ENCODE measurements at places on chromosomes 3 and 15. TPM values are rescaled to one million over a fixed set of nuclear protein-coding genes. Genes with fewer than 3 reads are reported as not detected.

GRCh38 chr3:11364181-11364580 lies 92.0 kb downstream of the ATG7 start:
- DNase-seq: no peak

The CHL1 gene
- total RNA-seq: 2.0 TPM

- DNase-seq: no peak
Observed at GRCh38 chr3:116824208-116824607, 114.6 kb downstream of the TUSC7 start.

DNA sequence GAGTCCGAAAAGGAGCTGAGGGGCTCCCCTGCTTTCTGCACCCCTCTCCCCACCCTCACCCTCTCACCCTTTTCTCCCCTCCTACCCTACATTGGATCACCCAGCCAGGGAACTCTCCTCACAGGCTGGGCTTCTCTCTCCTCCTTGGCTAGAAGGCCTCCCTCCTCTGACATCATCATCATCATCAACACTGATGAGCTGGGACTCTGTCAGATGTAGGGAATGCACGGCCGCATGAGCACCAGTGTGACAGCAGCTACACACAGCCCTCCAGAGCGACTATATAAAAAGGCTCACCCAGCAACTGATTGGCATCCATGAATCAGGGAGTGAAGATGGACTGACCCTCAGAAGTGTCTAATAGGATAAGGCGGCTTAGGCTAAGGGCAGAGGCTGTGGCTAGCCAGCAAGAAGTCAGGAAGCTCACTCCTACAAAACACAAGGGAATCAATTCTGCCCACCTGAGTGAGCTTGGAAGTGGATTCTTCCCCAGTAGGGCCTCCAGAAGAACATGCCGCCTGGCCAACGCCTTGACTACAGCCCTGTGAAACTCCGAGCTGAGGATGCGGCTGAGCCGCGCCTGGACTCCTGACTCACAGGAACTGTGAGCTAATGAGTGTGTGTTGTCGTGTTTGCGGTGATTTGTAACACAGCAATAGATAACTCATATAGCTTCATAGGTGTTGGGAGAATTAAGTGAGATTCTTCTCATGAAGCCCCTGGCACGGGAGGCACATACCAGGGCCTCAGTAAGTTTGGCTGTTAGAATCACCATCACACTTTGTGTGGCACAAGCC lies 147.6 kb downstream of the FAM43A start:
- no peak for DNase-seq

The TRIM59 gene
- 61.7 TPM for total RNA-seq

GRCh38 chr15:36903922-36904556 lies 196.3 kb downstream of the MEIS2 start:
- peak; percentile 44 for DNase-seq

The EXD1 gene
- not detected for total RNA-seq

The USF3 gene
- total RNA-seq: 0.44 TPM

The SAMD7 gene
- total RNA-seq: not detected

The ACKR2 gene
- 0.74 TPM for total RNA-seq

The DUOXA2 gene
- not detected for total RNA-seq

GRCh38 chr3:66488492-66488891 lies 12.3 kb downstream of the LRIG1 start:
- no peak for DNase-seq

- peak; percentile 90 for DNase-seq
Observed at GRCh38 chr3:159854500-159855124, 134.0 kb upstream of the IL12A start.

GRCh38 chr3:127524296-127524896 lies 66.1 kb downstream of the TPRA1 start:
- no peak for DNase-seq

The AMT gene
- not detected for total RNA-seq

The TP63 gene
- total RNA-seq: not detected

DNA sequence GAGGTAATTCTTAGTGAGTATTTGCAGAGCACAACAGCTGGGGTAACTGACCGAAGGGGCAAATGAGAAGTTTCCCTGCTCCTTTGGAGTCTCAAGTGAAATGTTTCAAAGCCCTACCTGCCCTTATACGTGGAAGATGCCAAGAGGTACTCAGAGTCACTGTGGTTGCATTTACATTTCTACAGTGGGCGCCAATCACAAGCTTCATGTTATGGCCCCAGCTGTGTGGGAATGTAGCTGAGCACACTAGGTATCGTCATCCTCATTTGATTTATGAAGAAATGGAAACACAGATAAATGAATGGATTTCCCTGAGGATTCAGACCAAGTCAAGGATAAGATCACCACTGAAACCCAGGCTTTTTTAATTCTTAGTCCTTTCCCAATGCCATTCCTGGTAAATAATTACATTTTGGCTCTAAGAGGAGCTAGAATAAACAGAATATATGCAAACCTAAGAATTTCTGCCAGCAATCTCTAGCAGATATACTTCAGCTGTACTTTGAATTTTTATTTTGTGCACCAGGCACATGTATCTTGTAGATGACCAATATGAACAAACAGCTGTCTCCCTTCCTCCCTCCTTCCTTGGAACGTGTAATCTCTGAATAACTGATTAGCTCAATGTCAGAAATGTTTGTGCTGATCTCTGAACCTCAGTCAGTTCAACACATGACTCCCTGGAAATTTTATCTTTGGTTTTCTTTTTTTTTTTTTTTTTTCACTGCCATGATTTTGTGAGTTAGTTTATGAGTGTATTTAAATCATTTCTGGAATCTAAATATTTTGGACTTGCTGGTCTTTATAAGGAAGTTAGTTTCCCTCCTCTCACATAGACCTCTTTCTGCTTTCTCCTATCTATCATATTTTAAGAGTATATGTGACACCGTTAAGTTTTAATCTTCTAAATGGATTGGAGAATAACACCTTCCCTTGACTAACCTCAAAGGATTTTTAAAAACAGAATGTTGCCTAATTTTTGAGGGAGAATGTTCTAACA lies 69.2 kb downstream of the MAP2K5 start:
- DNase-seq: no peak

DNA sequence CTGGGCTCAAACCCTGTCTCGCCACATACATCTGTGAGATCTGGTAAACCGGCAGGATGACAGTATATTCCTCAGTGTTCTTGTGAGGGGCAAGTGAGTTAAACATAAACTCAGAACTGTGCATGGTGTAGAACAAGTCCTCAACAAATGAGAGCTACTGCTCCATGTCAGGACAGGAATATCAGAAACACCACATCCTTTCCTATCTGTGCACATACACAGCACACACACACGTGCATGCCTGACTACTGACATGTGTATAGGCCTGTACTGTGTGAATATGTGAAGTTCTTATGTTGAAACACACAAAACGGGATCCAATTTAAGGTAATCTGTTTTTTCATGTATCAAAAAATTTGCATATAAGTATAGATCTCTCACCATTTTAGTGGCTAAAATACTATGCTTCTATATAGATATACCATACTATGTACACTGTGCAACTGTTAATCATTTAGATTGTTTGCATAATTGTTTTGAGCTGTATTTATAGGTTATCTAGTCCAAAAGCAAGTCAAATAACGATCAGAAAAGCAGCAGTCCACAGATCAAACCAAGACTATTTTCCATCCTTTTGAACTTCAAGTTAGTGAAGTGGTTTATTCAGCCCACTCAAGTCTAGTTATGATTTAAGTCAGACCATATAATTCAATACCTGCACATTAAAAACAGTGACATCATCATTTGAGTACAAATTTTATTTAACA lies 44.8 kb downstream of the CCR4 start:
- DNase-seq: no peak

GRCh38 chr15:63971427-63971805 lies 74.9 kb downstream of the DAPK2 start:
- DNase-seq: no peak

The TM4SF4 gene
- 10.9 TPM for total RNA-seq

The SLCO2A1 gene
- not detected for total RNA-seq

GRCh38 chr15:89333011-89333860 lies 1.4 kb downstream of the POLG start:
- no peak for DNase-seq
